ENCODE measurements at places on chromosomes 12 and 14.

DNA sequence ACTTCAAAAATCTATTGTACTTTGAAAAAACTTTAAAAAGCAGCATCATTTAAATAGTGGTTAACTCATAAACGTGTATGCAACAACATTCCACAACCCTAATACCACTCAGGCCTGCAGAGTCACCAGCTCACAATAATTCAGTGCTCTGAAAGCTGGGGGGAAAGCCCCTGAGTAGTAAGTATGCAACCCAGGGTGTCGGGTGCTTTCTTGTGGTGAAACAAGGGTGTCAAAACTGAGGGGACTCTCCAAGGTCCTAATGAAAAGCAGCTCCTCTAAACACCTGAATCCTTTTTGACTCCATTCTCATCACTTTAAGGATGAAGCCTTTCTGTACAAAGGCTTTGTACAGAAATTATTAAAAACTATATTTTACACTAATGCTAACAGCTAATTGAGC lies 33.7 kb downstream of the FGFR1OP2 start:
- peak; percentile 7 for DNase-seq

GRCh38 chr14:95267306-95267705 lies 52.4 kb downstream of the CLMN start:
- DNase-seq, result no peak

DNA sequence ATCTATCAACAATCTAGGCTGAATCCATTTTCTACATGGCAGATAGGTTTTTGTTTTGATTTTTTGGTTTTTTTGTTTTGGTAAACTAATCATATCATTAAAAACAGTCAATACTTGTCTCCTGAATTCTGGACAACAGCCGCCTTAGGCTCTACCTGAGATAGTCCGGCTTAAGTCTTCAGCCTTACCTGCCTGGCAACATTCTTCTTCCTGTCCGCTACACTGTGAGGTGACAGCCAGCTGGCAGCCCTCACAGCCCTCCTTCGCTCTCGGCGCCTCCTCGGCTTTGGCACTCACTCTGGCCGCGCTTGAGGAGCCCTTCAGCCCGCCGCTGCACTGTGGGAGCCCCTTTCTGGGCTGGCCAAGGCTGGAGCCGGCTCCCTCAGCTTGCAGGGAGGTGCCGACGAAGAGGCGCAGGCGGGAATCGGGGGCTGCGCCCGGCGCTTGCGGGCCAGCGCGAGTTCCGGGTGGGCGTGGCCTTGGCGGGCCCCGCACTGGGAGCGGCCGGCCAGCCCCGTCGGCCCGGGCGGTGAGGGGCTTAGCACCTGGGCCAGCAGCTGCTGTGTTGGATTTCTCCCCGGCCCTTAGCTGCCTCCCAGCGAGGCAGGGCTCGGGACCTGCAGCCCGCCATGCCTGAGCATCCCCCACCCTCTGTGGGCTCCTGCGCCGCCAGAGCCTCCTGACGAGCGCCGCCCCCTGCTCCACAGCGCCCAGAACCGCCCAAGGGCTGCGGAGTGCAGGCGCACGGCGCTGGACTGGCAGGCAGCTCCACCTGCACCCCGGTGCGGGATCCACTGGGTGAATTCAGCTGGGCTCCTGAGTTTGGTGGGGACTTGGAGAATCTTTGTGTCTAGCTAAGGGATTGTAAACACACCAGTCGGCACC lies 49.0 kb downstream of the MDGA2 start:
- no peak for DNase-seq

DNA sequence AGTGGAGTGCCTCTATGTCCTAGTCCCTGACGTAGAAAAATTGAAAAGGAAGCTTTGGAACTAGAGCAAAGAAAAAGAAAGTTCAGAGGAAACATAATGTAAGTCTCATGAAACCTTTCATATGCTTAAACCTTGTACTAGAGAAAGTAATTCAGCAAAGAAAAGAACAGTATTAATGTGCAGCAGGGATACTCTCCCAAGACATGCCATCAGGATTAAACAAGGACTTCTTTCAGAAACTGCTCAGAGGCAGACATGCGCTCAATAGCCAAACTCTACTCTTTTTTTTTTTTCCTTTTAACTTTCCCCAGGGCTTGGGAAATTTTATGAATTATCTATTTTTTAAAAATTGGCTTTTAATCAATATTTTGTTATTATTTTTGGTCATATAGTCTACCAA lies 7.1 kb upstream of the ASB8 start:
- no peak for DNase-seq

DNA sequence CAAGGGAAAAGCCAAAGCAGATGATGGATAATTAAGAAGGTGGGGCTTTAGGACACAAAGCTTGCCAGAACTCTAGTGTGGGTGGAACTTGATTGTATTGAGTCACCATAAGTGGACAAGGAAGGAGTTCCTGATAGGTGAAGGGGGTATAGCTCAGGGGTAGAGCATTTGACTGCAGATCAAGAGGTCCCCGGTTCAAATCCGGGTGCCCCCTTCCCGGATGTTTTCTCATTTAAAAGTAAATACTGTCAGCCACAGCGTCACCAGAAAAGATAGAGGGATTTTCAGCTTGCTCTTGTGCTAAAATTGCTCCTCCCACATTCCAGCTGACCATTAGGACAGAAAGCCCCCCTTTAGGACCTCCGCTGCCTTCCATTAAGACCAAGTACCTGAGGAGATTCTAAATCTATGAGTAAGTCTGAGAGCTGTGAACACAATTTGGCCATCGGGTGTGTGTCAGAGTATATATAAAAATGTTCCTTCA lies 36.6 kb downstream of the DCAF4 start:
- no peak for DNase-seq

DNA sequence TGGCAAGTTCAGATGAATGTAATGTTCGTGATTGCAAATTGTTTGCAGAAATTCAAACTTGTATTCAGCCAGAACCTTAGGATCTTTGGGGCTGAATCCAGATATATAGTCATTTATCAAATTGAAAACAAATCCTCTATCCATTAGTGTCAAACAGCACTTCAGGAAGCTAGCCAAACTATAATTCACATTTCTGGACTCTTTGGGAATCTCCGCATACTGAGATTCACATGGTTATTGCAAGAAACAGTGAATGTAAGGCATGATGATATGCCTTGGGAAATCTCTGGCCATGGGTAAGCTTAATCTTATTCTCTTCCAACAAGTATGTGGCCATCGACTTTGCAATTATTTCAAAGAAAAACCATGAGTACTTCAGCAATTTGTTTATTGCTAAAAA lies 98.5 kb downstream of the KLHL28 start:
- DNase-seq, result no peak

DNA sequence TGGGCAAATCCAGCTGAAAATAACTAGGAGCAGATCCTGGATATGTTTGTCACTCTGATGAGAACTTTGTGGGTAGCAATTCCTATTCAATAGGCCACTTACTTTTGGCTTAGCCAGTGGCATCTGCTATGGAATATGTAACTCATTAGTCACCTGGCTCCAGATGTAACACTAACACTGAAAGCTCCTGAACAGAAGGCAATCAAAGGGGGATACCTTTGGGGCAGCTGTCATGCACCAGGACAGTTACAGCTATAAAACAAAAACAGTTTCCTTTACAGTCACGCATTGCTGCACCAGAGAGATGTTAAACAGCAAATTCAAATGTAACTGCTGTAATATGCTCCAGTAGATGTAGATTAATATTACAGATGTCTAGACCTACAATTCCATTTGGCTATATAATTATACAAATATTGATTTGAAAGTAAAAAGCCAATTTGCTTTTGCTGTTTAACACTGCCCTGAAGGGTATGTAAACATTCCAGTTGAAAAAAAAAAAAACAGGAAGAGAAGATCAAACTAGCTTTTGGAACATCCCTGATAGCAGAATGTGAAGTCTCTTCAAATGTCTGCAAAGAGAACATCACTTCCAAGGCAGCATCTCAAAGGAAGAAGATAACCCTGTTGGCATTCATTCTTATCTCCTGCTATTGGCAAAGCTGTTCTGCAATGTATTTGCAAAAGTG lies 18.4 kb downstream of the RACGAP1 start:
- DNase-seq, result no peak

DNA sequence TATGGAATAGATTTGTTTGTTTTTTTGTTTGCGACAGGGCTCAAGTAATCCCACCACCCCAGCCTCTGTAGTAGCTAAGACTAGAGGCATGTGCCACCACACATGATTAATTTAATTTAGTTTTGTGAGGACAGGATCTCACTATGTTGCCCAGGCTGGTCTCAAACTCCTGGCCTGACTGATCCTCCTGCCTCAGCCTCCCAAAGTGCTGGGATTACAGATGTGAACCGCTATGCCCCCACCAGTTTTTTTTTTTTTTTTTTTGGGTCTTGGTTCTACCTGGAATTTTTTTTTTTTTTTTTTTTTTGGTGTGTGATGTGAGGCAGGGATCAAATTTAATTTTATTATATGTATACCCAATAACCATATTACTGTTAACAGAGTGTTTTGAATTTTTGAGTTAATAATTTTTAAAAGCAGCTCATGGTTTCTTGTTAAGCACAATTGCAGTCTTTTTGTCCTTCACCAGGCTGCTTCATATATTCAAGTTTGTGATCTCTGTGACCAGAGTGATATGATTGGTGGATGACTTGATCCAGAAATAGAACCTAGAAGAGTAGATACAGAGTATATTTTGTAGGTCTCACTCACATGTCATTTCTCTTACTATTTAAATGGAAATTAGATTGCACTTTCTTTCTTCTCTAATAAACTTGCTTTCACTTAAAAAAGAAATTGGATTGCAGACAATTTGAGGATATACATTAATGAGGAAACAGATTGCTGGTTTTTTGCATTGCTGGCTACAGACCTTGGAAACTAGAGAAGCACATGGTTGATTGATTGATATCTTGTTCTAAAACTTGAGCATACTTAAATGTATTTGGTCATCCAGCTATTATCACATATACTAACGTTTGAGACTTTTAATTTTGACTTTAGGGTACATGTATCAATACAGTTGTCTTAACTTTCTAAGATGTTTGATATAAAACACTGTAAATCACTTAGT lies 13.2 kb downstream of the ADIPOR2 start:
- no peak for DNase-seq

GRCh38 chr14:24183014-24183481 lies 5.6 kb downstream of the IPO4 start:
- no peak for DNase-seq

DNA sequence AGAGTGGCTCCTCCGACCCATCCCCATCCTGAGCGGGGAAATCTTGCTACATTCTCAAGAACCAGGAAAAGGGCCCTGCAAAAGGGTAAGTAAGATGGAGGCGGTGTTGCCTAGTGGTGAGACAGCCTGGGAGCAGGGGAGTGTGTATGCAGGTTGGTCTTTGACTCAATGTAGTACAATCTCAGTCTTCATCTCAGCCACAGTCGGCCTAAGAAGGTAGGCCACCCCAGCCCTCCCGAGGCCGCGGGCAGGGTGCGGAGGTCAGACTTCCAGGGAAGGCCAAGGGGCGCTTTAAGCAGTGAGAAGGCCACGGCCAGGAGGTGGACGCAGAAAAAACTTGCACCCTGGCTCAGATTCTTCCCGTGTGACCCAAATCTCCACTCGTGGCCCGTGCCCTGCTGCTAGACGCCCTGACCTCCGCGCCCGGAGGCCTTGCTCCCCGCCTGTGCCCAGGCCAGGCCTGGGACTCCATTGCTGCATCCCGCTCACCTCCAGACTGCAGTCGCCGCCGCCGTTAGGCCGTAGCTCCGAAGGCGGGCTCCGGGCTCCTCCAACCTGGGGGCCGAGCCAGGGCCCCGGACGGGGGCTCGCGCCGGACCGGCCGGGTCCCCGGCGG lies 435 bp downstream of the FOXM1 start:
- no peak for DNase-seq

DNA sequence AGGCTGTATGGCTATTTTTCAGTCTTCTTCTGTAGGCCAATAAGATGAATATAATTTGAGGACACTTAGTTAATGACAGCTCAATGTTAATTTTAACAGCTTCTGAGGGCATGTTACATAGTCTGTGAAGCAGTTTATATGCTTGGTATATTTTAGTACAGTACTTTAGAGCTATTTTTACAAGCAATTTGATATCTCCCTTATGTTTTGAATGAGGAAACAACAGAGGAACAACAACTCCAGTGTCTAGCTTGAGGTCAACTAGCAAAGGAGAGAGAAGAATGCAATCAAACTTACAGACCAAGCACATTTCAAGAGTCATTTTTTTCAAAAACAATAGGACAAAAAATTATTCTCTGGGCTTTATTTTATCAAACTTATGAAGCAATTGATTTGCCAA lies 469.1 kb upstream of the DCN start:
- DNase-seq, result no peak

- no peak for DNase-seq
These were observed 61.1 kb upstream of the DLK1 start for GRCh38 chr14:100665511-100666032.

GRCh38 chr14:68145036-68145435 lies 325.5 kb downstream of the RAD51B start:
- DNase-seq, result no peak

- DNase-seq, result no peak
These were observed 135.3 kb upstream of the SOX5 start for GRCh38 chr12:24084800-24085199.

GRCh38 chr12:63706336-63706735 lies 38.0 kb upstream of the DPY19L2 start:
- no peak for DNase-seq

DNA sequence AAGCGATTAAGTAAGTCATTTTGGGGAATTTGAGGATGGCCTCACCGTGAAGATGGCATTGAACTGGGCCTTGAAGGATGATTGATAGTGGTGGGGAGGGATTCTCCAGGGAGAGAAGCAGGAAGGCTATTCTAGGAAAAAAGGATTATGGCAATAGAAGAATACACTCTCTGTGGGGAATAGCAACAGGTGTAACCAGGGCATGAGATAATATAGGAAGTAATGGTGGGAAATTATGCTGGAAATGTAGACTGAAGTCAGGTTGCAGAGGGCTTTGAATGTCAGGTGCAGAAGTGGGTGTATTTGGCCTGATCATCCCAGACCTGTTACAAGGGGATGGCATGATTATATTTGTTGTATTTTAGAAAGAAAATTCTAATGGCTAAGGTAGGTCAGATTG lies 4.6 kb upstream of the ANO4 start:
- no peak for DNase-seq

All from stimulated activated CD8-positive, alpha-beta memory T cell treated with anti-CD3 and anti-CD28 coated beads, Interleukin-4, amount 100 ng/mL, for 1 hour (primary cell).